Hematopoietic multipotent progenitor cell treated with erythropoietin and hydrocortisone succinate and interleukin-3 and kit ligand, for 8 days (in vitro differentiated cells): ENCODE measurements at places on chromosomes 4 and X.
A peak's percentile ranks its signal among the peaks of the same experiment; 100 is the strongest.

DNA sequence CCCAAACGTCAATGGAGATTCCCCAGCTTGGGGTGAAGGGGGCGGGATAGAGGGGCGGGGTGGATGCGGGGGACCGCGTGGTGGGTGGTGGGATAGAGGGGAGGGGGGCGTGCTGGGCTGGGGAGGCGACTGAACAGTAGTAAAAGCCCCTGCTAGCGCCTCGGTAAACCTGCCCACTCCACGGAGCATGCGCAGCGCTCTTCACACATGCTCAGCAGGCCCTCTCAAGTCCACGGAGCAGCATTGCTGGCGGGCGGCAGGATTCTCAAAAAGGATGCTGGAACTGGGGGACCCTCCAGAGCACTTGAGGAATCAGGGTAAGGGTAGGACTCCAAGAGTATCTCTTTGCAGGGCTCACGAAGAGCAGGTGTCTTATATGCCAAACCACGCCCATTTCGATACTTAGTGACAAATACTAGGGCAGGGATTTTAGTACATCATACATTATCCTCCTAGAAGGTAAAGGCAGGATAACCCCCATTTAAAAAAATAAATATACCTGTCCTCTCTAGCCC is 378 bp upstream of the RPS6KA6 start:
- no peak for DNase-seq

GRCh38 chr4:24279469-24279868 is 304.9 kb downstream of the DHX15 start:
- DNase-seq = no peak

DNA sequence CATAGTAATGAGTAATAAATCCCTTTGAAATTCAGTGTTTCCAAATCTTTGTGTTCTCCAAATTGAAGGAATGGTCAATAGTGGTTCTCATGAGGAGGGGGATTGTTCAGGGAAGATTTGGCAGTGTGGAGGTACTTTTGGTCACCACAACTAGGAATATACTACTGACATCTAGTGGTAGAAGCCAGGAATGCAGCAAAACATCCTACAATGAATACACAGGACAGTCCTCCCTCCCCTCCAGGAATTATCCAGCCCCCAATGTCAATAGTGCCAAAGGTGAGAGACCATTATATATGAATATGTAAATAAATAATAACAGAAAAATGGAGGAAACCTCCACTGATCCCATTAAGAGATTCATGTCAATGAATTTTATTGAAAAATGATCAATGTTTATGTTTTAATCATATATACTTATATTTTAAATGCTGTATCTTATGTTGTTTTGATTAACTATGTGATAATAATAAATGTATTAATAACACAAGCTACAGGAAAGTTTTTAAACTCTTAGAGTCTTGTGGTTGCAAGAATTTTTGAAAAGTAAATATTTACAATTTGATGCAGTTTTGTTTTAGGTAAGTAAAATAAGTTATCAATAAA is 14.4 kb upstream of the FAM9A start:
- peak; percentile 42 for DNase-seq

GRCh38 chrX:24513416-24513815 is 48.3 kb downstream of the PDK3 start:
- no peak for DNase-seq

GRCh38 chr4:183366206-183366835 is 44.1 kb upstream of the CLDN24 start:
- no peak for DNase-seq

DNA sequence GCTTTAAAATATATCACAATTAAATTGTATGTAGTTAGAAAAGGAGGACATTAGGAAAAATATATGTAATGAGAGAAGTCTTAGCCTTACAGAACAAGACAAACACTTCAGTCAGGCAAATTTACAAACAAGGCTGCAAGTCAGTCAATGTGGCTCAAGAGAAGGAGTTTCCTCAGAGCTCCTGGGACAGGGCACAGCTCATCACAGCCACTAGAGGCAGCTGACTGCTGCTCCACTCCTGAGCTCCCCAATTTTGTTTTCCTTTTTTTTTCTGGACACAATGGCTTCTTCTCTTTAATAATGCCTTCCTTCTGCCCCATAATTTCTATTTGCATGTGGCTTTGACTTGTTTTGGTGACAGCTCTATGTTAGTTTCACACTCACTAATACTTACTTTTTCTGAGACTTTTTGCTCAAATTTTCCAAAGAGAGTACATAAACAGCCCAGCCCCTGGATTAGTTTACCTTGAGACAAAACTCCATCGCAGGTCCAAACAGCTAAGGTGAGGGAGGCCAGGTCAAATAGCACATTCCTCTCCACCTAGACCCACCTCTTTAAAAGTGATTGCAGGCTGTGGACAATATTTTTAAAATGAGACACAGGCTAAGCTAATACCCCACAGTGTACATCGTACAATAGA is 850.4 kb upstream of the FRG1 start:
- DNase-seq = no peak

GRCh38 chr4:40908702-40909362 is 159.1 kb downstream of the NSUN7 start:
- DNase-seq = peak; percentile 83

- DNase-seq = no peak
Measured at GRCh38 chrX:7263961-7264360, 116.0 kb upstream of the PUDP start.

DNA sequence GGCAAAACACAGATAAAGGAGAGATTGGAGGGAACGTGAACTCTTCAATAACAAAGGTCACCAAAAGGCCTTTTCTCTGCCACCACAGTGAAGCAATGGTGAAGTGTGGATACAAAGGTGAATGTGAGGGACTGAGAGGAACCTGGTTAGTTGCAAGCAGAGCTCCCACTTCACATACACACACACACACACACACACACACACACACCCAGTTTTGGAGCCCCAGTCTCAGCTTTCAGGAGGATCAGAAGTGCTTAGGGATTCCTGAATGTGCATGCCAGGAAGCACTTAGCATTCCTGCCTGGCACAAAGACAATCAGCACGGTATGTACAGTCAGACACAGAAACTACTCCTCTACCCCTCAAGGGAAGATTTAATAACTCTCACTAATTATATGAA is 71.5 kb downstream of the ARHGEF9 start:
- DNase-seq = no peak

- DNase-seq = no peak
Measured at GRCh38 chr4:173485164-173485563, 44.9 kb downstream of the HAND2 start.

DNA sequence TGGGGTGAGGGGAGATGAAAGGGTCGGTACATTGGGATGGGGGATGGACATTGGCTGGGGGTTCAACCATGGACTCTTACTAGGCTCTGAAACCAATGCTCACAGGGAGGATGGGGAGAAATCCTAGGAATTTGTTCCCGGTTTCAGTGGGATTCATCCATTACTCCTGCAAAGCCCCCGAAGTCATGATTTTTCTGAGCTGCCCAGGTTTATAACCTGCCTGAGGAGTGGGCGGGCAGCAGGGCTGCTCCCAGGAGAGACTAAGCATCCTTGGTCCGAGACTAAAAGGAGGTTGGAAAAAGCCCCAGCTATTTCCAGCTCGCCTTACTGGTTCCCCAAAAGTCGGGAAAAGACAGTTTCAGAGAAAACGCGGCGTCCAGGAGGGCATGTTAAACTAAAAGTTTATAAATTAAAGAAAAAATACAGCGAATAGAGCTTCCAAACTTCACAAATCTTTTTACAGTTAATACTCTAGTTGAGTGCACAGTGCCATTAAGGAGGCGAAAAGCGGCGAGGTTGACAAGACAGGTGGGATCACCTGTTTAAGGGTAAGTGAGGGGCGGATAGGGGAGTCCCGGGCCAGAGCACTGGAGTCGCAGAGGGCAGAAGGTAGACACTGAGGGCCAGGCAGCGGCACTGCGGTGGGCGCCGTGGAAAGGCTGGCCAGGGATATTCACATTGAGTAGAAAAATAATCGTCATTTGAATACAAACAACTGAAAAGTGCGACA is 3.7 kb downstream of the NKX3-2 start:
- DNase-seq = no peak

DNA sequence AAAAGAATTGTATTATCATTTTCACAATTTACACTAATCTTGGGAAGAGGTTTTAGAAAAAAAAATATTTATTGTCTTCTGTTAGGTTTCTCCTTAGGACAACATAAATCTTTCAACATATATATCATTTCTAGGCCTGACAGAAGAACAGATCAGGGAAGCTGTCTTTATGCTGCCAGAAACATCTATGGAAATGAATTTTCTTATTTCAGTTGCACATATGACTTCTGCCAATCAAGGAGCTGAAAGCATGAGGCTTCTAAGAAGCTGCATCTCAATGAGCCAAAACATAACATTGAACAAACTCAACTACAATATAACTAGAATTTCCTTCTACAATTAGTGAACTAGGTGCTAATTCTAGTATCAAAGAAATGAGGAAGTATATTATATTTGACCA is 258.4 kb downstream of the MAPK10 start:
- DNase-seq = no peak

GRCh38 chr4:119027811-119028210 is 107.8 kb upstream of the MYOZ2 start:
- no peak for DNase-seq

- DNase-seq = no peak
Measured at GRCh38 chr4:85591406-85592098, 116.6 kb downstream of the ARHGAP24 start.

- no peak for DNase-seq
Measured at GRCh38 chr4:17665346-17665745, 50.9 kb downstream of the MED28 start.

GRCh38 chr4:123379392-123379791 is 17.2 kb upstream of the SPRY1 start:
- no peak for DNase-seq

DNA sequence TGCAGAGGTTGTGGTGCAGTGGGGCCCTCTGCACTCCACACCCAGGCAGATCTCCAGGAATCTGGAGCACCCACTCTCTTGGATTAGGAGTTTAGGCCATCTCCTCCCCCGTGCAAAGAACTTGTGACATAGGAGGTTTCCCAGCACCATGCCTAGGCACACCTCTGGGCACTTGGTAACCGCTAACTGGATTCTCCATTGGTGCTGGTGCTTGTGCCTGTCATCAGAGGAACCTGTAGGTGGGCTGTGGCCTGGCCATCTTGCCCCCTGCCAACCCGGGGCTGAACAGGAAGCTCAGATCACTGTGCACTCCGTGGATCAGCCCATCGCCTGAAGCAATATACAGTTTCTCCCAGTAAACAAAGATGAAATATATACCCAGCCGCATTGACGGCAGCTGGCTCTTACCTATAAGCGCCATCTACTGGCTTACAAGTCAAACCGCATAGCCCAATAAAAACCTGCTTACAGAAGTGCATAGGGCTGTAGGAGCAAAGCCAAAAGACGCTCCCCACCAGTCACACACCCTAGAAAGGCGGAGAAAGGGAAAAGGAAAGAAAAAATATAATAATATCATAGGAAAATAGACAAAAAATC is 19.1 kb upstream of the TEX13B start:
- DNase-seq = peak; percentile 34

- no peak for DNase-seq
Measured at GRCh38 chrX:46643636-46644035, 70.1 kb downstream of the CHST7 start.
